ENCODE measurements at places on chromosomes 16 and 17.

GRCh38 chr17:55072898-55073297, 104.3 kb downstream of the STXBP4 start:
- no peak for DNase-seq

DNA sequence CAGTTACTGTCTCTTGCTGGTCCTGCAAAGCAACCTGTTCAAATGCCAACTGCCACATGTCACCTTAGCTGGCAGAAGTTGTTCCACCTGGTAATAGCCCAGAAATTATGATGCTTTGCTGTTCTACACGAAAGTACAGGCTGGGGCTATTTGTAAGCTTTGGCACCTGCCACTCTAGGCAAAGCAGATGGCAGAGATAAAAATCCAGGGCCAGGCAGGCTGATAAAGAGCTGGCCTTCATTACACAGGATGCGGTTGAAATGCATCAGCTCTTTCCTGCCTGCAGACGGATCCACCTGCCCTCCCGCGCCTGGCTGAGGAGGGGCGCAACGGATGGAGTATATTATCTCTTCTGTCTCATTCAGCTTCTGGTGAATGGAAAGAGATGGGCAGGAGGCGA, 29.3 kb upstream of the KDM8 start:
- no peak for DNase-seq

- no peak for DNase-seq
These were observed 28.0 kb downstream of the CRISPLD2 start for GRCh38 chr16:84847564-84848355.

DNA sequence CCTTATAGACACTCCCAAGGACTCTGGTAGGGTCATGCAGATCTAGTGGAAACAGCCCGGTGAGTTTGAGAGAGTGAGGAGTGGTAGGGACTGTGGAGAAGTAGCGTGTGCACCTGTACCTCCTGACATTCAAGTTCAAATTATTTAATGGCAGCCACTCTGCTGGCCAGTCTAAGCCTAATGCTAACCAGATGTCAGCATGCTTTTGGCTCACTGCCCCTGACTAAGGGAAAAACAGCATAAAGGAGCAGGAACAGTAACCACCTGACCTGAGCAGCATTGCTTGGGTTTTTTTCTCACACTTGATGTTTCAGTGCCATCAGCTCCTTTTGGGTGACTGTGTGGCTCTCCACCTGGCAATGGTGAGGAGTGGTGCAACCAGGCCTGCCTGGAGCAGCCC, 23.8 kb upstream of the SLC12A3 start:
- DNase-seq: no peak

DNA sequence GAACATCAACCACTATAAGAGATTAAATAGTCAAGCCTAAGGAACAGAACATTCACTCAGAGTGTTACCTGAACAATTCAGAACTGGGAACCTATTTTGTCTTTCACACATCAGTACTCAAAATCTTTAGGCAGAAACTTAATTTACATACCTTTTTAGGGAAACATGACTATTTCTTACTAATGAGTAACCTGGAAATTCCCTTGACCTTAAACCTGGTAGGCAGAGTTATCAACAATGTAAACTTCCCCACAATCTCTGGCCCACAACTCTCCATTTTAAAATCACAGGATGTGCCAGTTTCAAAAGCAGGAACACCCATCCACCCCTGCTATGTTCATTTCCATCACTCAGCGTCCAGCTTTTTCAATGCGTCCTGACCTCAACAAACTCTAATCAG, 132.9 kb upstream of the ANKFN1 start:
- DNase-seq: no peak

GRCh38 chr17:18381158-18381952, 3.8 kb downstream of the EVPLL start:
- DNase-seq: no peak

GRCh38 chr17:49633762-49634484, 44.0 kb downstream of the SPOP start:
- no peak for DNase-seq

- DNase-seq: no peak
These were observed 57.0 kb downstream of the AIPL1 start for GRCh38 chr17:6377906-6378305.

All from ELF-1 (cell line).